Left cardiac atrium (tissue), 4 donors: ENCODE measurements at places on chromosomes 12 and 14. TPM values are rescaled to one million over a fixed set of nuclear protein-coding genes. Genes with fewer than 3 reads are reported as not detected.

Gene SDR9C7
- not detected for total RNA-seq

Gene PRMT5
- total RNA-seq, result 46.9 TPM

Gene BMP4
- 12.5 TPM for total RNA-seq

Gene IL31
- not detected for total RNA-seq

Gene SPIC
- not detected for total RNA-seq
